HCEC 1CT (cell line): ENCODE measurements at places on chromosomes 16 and 17.
A peak's percentile ranks its signal among the peaks of the same experiment; 100 is the strongest.

GRCh38 chr17:62629556-62630364, 2.3 kb downstream of the MRC2 start:
- no peak for DNase-seq

- DNase-seq, result no peak
These were observed 62.7 kb downstream of the ABCC1 start for GRCh38 chr16:16012144-16012543.

DNA sequence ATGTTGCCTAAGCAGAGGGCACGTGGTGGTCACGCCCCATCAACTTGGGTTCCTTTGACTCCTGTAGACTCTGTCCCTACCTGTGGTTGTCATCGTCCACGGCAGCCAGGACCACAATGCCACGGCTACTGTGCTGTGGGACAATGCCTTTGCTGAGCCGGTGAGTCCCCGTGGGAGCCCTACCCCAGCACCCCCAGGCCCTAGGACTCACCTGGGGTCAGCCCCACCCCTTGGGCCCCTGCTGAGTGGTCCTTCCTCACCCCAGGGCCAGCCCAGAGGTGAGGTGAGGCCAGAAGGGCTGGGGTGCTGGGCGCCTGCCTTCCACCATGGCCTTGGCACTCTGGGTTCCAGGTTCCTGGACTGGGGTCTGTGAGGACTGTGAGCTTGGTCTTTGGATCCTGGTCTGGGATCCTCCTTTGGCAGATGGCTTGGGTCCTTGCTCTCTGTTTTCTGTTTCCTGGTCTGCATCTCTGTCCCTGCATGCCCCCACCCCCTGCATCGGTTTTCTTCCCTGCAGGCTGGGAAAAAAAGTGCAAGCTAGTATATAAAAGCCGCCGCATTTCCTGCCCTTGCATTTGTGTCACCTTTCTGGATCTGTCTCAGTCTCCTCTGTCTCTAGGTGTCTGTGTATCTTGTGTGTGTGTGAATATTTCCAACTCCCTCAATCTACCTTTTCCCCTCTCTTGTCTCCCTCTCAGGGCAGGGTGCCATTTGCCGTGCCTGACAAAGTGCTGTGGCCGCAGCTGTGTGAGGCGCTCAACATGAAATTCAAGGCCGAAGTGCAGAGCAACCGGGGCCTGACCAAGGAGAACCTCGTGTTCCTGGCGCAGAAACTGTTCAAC, 17.5 kb downstream of the STAT5A start:
- no peak for DNase-seq

DNA sequence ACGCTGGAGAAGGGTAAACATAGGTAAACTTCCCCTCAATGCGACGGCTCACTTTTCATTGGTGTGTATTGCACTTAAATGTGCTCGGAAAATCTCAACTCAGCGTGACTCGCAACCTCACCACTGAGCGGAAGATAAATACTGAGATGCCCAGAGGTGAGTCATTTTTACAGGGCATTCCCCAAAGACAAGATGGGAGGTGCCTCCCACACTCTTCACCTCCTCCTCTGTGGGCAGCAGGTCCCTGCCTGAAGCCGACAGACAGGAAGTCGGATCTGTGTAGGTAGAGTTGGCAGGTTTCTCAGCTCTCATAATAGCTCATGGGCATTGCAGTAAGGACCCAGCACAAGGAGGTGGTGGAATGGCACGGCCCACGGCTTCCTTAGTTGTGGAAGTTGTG, 274.6 kb upstream of the HSBP1 start:
- DNase-seq, result peak; percentile 52

DNA sequence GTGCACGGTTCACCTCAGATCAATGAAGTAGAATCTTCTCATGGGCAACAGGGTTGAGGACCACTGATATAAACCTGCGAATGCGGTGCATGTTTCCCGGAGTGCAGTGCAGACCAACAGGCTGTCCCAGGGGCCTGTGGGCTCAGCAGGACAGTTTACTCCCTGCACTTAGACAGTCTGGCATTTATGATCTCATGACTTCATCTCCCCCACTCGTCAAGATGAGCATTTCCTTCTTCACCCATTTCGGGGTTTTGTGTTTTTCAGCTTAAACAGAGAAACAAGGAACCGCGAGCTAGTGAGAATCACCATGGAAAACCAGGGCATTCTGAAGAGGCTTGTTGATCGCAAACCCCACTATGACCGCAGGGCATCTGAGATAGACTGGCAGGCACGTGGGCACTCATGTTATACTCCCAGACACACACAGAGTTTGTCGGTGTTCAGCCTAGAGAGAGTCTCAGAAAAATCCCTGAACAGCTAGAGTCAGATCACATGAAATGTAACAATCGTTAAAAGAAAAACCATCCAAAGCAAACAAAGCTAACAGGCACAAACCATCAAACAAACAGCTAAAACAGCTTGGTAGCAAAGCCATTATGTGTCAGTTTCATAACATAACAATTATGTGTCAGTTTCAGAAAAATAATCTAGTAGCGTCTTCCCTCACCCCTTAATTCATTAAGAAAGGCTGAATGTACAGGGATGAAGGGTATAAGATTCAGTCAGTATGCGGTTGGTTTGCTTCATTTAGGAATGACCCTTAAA, 2.9 kb downstream of the CFAP97D1 start:
- DNase-seq, result no peak

DNA sequence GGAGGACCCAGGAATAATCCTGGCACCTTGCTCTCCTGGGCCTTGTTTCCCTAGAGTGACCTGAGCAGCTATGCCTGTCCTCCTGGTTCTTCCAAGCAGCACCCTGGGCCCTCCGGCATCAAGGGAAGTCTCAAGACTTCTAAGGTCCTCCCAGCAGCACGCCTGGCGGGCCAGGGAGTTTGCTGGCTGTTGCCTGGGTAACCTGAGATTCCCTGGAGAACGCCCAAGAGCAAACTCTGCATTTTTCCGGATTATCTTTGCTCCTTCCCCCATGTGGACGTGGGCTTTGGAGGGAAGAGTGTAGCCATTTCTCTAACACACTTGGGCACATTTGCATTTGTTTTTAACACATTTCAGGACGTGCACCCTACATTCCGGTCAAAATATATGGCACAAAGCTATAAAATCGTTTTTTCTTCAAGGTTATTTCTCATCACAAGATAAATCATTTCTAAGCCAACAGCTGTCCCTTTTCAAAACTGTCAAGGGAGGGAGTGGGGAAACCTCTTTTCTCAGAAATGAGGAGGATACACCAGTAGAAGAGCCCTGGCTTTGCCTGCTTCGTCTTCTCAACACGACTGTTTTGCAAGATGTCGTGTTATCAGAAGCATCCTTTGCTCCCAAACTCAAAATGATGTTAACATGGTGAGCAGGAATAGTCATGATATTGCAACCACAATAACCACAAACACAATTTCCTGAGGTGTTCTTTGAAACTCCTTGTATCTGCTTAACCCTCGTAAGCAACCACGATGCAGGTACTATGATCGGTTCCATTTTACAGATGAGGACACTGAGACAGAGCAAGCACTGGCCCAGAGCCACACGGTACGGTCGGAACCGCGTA, 116.5 kb downstream of the ADCY9 start:
- peak; percentile 26 for DNase-seq

DNA sequence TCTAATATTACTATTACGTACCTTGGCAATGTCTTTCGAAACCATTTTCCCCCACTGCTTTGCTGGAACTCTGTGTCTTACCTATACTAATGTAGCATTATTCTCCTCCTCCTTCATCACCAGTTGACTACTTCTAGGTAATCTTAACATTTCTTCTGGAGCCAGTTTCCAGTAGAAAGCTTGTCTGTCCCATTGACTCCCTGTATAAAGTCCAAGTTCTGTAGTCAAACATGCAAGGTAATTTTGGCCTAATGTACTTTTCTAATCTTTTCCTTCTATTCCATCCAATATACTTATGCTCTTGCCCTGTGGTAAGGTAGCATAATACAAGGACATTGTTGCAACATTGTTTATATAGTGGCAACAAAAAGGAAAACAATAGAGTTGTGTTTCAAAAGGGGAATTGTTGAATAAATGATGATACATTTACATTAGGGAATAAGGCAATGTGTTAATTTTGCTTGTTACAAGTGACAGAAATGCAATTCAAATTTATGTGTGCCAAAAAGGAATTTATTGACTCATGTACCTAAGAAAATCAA, 27.9 kb downstream of the OMG start:
- DNase-seq, result no peak

GRCh38 chr17:7011942-7012254, 526 bp upstream of the RNASEK start:
- DNase-seq, result no peak

DNA sequence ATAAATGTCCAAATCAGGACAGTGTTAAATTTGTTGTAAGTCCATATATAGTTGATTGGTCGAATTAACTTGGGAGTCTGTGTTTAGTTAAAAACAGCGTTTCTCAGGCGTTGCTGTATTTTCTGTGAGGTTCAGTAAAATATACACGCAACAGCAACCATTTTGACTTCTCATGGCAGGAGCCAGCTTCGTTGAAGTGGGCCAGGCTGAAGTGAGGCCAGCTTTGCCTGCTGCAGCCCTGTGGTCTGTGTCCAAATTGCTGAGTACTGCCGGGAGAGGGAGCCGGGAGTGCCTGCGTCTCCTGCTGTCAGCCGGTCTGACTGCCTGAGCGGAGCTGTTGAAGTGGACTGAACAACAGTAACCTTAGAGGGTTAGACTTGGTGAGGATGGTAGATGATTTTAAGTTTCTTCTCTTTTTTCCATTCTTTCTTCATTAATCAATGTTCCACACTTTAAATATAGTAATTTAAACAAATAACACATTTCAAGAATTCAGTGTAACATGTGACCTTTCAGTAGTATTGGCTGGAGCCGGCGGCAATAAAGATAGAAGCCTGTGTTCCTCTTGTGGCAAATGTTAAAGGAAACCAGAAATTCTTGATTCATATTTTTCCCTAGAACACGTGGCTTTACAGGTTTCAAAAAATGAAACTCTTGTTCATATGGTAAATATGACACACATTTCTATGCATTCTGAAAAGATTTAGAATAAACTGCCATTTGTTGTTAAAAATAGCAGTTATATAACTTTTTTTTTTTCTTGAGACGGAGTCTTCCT, 37.0 kb upstream of the ZNF750 start:
- peak; percentile 62 for DNase-seq

GRCh38 chr17:8818047-8818446, 18.9 kb upstream of the MFSD6L start:
- no peak for DNase-seq

- DNase-seq, result no peak
These were observed 2.3 kb downstream of the SALL1 start for GRCh38 chr16:51148678-51149228.

- no peak for DNase-seq
These were observed 28.6 kb upstream of the MEIOC start for GRCh38 chr17:44627513-44628242.

DNA sequence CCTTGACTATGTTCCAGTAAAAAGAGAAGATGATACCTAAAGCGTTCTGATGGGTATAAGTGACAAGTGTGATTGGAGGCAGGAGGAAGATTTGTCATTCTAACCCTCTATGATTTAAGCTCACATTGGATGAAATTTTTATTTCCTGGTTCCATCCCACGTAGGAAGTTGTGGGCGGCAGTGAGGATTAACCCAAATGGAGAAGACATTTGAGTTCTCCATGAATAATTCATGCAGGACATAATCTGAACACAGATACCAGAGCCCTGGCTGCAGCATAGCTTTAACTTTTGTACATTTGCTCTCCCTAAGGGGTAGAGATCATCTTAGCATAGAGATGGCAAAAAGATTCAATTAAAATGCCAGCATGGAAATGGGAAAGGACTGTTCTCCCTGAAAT, 146.3 kb downstream of the SLC39A11 start:
- no peak for DNase-seq

- peak; percentile 57 for DNase-seq
These were observed 23.2 kb downstream of the USP43 start for GRCh38 chr17:9668517-9668916.
